Inflammatory macrophage treated with lipopolysaccharide for 4 hours (primary cell): ENCODE measurements at places on chromosomes 1 and 21.
A peak's percentile ranks its signal among the peaks of the same experiment; 100 is the strongest.

DNA sequence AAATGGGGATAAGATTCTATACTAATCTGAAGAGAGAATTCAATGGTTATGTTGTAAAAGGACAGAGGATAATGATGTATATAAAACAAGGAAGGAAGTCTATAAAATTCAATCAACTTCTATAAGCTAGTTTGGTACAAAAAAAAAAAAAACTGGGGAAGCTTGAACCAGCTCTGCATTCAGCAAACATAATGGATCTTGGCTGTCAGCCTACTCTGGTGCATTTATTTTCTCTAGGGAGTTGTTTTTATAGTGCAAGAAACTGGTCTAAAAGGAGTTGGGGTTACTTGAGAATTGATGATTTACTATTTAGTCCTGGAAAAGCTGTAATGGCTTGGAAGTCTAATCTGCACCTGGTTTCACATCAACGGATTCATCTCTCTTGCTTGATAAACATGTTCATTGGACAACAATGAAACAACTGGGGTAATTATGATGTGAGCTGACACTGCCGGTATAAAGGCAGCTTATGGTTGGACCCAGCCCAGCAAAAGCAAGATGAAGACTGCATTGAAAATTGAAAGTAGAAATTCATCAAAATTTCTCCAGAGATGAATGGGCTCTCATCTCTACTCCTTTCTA lies 199.4 kb upstream of the NRIP1 start:
- DNase-seq: no peak

DNA sequence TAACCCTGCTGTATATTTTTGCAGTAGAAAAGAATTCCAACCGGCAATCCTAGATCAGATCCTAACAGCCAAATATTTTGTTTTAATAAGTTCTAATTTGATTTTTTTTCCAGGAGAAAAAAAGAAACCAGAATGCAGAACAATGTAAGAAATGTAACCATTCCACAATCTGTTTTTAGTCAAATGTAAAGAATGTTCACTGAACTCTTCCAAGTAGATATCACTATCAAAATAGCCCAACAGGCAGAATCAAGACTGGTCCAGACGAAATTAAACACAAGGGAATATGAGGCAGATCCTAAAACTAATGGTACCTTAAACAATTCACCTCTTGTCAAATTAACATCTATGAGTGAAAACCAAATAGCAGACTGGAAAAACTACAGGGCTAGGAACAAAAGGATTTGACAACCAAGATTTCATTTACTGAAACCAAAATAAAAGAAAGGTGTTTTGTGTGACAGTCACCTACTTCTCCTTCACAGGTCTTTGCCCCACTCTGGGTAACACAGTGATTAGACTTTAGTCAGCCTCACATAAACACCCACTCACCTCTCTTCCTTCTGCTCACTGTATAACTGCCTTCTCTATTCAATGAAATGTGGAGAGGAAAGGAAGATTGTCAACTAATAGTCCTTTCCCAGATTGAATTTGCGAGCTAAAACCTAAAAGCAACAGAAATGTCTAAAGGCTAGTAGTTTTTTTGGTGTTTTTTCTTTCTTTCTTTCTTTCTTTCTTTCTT lies 137.9 kb downstream of the FAF1 start:
- DNase-seq: no peak

GRCh38 chr1:26452459-26453183 lies 19.6 kb upstream of the HMGN2 start:
- DNase-seq: no peak

DNA sequence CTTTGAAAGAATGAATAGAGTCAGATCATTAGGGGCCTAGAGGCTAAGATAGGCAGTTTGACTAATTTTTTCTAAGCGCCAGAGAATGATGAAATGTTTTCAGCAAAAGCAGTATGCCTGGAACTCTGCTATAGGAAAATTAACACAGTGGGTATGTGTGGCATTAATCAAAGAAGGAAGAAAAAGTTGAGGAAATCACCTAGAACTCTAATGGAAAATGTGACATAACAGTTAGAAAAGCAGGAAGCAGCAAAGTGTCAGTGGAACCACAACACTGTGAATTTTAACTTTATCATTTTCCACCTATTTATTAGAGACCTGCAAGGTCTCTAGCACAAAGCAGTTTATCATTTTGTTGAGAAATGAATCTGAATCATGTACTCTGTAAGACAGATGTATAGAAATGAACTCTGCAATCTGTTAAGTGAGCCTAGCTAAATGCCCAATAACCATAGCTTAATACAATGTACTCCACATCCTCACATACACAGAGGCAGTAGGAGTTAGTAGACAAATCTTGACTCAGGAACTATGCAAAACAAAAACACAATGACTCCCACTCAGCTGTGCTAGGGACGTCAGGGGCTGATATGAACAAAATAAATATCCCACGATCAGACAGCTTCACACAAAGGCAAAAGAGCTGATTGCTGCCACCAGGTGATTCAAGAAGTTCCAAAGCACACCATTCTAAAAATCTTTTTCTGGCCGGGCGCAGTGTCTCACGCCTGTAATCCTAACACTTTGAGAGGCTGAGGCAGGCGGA lies 500.7 kb upstream of the NFIA start:
- DNase-seq: peak; percentile 16

GRCh38 chr1:167555971-167556714 lies 2.6 kb upstream of the CREG1 start:
- peak; percentile 85 for DNase-seq

GRCh38 chr1:231803353-231803752 lies 176.8 kb downstream of the DISC1 start:
- DNase-seq: peak; percentile 86

- no peak for DNase-seq
Observed at GRCh38 chr21:37473491-37473890, 106.9 kb downstream of the DYRK1A start.

DNA sequence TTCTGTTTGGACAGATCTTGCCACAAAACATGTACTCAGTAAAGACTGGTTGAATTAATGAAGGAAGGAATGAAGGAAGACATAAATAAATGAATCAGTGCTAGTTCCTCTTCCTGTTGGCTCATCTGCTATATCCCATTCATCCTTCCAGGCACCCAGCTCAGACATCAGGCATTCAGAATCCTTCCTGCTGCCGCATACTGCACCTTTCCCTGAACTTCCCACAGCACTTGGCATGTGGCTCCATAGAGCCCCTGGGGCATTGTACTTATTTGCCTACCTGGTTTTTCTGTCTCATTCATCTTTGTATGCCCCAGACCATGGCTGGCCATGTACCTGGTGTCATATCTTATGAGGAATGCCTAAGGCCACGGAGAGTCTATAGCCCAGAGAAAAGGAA lies 34.4 kb upstream of the ZNF648 start:
- no peak for DNase-seq

- no peak for DNase-seq
Observed at GRCh38 chr1:1228596-1229321, 3.0 kb downstream of the SDF4 start.

GRCh38 chr1:17515902-17516301 lies 23.6 kb upstream of the ARHGEF10L start:
- DNase-seq: no peak
